SIG-M5 (cell line): ENCODE measurements at places on chromosomes 4 and X.

DNA sequence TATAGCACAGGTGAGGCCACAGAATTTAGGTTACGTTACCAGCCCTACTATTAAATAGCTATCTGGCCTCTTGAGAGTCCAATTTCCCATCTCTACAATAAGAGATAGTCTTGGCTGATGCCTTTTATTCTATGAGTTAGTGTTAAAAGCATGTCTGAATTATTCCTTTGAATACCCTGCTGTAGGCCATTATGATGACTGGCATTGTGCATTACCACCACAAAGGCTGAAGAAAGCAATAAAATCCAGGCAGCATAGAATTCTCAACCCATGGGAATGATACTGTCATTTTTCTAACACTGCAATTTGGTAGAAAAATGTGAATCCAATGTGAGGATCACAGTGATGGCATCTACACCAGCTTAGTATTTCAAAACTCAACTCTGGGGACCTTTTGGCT is 51.4 kb downstream of the OTC start:
- no peak for DNase-seq

DNA sequence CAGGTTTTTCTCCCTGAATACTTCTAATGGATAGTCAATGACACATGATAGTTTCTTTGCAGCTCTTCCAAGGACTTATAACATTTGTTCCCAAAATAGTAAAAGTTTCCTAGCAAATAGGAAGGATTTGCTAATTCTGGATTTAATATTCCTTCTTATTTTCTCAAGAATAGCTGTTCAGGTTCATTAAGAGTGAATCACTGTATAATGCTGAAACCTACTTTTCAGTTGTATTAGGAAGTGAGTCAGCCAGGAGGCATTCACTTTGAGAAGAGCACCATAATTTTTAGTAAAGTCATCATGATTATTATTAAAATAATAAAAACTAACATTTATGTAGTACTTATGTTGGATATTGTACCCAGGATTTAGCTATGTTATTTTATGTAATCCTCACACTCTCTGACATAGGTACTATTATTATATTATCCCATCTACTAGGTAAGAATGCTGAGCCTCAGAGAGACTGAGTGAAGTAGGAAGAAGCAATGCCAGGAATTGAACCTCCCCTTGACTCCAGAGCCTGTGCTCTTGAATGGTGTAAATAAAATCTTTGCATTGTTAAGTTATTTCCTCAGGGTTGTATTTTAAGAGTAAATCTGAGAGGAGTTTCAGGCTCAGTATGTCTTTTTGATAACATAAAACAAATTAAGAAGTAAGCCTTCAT is 114.8 kb downstream of the REELD1 start:
- DNase-seq: no peak

- DNase-seq: no peak
These were observed 312.7 kb downstream of the SPRY1 start for GRCh38 chr4:123709336-123709735.

DNA sequence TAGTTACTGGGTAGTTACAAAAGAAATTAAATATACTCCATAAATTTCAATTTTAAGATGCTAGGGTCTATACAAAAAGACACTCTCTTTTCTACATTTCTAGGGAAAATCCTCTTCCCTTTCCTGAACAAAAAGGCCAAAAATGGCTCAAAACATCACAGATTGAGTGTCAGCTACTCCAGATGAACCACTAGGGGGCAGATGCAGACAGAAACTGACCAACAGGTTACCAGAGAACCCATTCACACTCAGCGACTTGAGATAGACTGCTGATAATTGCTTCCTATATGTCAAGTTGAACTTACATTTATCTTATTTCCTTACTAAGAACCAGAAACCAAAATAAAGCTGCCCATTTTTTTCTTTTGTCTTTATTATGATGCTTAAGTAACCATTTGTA is 83.4 kb upstream of the MID1IP1 start:
- DNase-seq: no peak

DNA sequence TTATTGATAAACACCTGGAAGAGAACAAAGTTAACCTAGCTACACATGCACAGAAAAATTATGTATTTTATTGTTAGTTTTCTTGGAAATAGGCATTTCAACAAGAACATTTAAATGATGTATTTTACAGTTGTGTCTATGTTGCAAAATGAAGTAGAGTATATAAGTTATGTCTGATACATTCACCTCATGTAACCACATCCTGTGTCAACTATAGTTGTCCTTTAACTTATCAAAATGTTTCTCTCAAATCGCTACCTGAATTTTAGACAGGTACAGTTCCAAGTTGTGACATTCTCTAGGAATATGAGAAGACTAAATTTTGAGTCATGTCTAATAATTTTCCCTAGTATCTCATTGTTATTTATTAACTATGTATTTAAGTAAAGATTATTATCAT is 27.2 kb upstream of the TNIP3 start:
- DNase-seq: no peak

- no peak for DNase-seq
These were observed 750 bp downstream of the ARMCX5 start for GRCh38 chrX:102599951-102600579.

- no peak for DNase-seq
These were observed 2.8 kb downstream of the STAG2 start for GRCh38 chrX:123964156-123964834.

- no peak for DNase-seq
These were observed 833.6 kb upstream of the AGA start for GRCh38 chr4:178275671-178276360.

GRCh38 chr4:20311856-20312255 is 60.2 kb downstream of the SLIT2 start:
- DNase-seq: no peak

DNA sequence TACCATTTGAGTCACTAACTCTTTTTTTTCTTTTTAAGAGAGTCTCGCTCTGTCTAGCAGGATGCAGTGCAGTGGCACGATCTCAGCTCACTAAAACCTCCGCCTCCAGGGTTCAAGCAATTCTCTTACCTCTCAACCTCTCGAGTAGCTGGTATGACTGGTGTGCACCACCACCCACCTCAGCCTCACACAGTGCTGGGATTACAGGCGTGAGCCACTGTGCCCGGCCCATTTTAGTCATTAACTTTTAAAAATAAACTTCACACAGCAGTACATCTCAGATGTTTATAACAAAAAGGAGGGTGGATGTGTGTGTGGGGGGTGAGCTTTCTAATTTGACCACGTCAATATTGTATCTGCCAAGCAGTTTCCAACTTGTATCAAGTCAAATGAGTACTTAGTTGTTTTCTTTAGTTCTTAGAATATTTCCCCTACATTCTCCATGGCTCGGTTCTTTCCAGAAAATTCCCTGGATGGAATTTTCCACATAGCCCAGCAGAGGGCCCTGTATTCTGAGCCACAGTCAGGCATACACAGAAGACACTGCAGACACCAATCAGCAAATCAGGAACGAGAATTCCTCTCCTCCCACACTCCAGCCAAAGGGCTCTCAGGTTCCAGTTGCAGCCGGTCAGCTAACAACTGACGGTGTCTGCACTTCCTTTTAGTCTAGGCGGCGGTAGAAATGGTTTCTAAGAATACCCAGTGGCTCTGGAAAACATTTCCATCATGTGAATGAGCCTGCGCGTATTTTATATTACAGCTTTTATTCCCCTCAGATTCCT is 20.1 kb upstream of the ARAF start:
- DNase-seq: no peak

GRCh38 chr4:95058991-95059390 is 301.2 kb downstream of the BMPR1B start:
- DNase-seq: no peak

GRCh38 chr4:569958-570667 is 6.0 kb downstream of the TMEM271 start:
- no peak for DNase-seq

DNA sequence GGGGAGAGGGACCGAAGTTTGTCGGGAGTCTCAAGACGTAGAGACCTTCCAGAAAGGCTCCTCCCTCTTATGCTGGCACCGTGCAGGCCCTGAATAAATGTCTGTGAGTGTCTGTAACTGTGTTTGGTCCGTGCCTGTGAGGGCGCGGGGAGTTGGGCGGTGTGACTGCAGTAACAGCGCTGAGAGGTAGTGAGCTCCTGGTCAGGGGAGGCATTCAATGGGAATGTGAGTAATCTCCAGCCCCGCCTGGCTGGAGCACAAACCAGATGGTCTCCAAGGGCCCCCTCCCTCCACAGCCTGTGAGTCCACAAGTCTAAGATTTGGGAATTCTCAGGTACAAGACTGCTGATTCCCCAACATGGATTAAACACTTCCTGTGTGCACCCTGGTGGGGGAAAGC is 100.0 kb downstream of the HMX1 start:
- no peak for DNase-seq

DNA sequence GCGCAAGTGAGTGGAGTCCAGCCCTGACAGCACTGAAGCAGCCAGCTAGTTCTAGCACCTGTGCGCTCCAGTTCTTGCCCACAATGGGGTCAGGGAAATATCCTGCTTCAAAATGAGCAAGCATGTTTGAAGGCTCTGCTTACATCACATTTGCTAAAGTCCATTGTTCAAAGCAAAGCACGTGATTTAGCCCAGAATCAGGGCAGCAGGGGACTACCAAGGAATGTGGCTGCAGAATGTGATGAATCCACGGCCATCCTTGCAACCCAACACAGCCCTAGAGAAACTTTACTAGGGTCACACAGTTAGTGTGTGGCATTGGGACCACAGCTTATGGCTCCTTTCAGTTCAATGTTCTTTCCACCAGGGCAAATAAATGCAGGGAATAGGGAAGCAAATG is 47.3 kb upstream of the SMIM31 start:
- no peak for DNase-seq

DNA sequence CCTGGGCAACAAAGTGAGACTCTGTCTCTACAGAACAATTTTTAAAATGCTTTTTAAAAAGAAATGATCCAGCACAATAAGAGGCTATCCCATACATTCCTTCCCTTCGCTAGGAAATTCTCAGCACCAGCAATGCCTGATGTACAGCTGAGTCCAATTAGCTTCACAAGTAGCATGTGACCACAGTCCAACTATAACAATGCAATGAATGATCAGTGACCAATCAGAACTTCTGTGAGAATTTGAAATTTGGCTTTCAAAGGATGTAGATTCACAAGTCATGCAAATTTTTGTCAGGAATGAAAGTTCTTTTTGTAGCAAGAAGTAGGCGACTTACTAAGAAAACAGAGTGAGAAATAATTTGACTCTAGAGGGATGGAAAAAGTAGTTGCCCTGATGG is 278.5 kb upstream of the UGT8 start:
- no peak for DNase-seq

GRCh38 chrX:46792810-46793188 is 33.9 kb upstream of the SLC9A7 start:
- DNase-seq: no peak

GRCh38 chr4:184444215-184444952 is 30.0 kb downstream of the IRF2 start:
- DNase-seq: no peak

GRCh38 chr4:37224854-37225253 is 19.7 kb upstream of the NWD2 start:
- no peak for DNase-seq

GRCh38 chr4:83113429-83113786 is 1.1 kb downstream of the PLAC8 start:
- DNase-seq: no peak

DNA sequence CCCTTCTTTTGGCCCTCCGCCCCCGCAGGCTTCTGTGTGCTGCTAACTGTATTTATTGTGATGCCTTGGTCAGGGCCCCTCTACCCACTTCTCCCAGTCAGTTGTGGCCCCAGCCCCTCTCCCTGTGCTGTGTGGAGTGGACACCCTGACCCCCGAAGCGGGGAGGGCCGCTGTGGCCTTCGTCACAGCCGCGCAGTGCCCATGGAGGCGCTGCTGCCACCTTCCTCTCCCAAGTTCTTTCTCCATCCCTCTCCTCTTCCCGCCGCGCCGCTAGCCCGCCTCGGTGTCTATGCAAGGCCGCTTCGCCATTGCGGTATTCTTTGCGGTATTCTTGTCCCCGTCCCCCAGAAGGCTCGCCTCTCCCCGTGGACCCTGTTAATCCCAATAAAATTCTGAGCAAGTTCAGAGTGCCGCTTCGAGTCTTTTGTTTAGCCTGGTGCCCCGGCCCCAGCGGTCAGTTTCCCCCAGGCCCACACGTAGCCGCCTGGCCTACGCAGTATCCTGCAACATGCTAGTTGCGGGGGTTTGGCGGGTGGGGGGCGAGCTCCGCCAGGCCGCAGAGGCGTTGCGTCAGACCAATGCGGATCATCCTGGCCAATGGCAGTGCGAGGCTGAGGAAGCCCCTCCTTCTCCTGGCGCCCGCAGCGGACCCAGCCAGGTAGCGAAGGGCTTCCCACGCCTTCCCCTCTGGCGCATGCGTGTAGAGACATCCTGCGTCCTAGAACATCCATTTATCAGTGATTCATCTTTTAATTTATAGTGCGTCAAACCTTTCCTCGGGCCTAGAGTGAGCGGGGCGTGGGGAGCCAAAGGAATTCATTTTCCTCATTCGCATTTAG is 5.6 kb upstream of the KANTR start:
- DNase-seq: no peak

DNA sequence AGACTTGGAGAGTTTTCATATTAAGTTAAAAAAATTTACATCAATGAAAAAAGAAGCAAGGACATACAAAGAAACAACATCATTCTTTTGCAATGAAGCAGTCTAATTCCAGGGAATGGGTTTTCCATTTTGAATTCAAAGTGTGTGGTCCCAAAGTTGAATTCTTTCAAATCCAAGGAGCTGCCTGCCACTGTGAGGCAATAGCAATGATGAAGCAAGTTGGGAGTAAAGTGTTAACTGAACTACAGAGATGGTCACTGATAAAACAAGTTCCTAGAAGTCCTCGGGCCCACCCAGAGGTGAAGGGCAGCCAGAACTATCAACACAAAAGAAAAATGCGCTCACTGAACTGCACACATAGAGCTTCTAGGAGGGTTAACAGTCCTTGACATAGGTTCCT is 115.9 kb downstream of the RAB28 start:
- DNase-seq: no peak
